ENCODE measurements at places on chromosomes 13 and 19.

GRCh38 chr13:24900507-24900906, 136.5 kb downstream of the RNF17 start:
- DNase-seq: no peak

DNA sequence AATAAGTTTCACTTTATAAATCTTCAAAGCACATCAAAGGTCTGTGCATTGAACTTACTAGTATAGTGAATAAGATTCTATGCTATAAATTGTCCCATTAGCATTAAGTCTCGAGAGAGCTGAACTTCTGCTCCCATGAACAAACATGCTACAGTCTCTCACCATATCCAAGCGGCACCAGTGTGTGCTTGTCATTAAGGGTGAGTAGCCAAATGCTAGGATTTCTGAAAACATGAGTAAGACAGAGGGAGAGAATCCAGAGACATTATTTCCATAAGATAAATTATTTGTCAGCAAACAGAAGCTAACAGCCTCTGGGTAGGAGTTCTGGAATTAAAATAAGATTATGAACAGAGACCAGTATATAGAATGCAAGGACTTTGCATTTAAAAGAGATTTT, 2882.5 kb downstream of the PCDH9 start:
- no peak for DNase-seq

GRCh38 chr19:18966307-18966706, 25.3 kb upstream of the HOMER3 start:
- no peak for DNase-seq

DNA sequence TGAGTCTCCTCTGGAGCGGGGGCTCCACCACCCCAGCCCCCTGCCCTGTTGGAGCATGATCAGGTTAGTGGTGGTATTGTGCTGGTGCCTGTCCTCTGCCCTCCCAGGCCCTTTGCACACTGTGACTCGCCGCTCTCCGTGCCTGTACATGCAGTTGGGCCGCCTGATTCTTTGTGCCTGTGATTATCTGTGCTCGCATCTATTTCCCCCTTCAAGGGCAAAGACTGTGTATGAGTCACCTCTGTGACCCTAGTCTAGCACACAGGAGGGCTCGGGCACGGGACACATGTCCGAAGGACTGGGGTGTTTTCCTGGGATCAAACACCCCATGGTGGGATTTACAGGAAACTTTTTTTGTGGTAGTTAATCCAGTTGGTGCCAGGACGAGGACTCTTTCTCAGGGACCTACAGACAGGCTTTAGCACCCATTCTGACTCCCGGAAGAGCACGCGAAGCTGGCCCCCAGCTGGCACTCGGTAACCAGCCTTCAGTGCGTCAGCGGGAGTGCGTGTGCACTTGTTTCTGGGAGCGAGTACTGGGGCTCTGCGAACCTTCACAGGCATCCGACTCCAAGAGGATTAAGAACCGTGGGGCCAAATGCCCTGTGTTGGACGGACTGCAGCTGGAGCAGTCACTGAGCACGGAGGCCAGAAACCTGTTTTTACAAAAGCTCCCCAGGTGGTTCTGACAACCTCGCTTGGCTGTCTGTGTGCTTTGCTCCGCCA, 6.7 kb downstream of the PPP1R37 start:
- no peak for DNase-seq

DNA sequence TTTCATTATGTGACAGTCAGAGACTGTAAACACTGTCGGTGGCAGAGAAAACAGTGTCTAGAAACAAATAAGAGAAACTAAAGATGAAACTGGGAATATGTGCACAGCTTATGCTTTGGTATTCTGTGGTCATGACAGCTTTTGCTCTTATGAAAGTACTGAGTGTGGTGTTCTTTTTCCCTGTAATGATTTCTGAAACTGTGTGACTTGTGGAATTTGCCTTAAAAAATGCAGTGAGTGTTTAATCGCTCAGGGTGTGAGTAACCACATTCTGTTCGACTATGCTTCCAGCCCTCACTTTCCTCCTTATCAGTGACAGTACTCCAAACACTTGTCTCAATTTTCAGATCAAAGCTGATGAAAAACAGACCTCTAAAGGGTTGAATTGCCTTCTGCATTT, 66.9 kb upstream of the DIAPH3 start:
- DNase-seq: no peak

Data from activated CD8-positive, alpha-beta memory T cell treated with anti-CD3 and anti-CD28 coated beads for 48 hours (primary cell).